NCI-H187 treated with DMSO at 0.1 percent for 48 hours (cell line): ENCODE measurements at places on chromosomes 11 and 22.

DNA sequence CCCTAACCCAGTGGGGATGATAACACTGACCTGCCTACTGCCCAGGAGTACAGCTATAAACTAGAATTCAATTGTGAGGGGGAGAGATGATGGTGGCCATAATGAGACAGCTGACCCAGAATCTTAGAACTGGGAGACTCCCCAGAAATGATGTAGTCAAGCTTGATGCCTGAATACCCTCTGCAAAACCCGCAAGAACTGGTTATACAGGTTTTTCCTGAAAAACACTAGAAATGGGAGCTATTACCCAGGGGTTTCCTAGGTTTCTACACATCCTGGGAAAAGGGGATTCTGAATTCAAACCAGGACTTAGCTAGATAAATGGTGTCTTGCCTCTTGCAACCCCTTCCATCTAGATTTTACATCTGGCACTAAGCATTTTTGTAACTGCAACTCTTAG, 113.8 kb upstream of the NARS2 start:
- DNase-seq, result no peak

GRCh38 chr11:92500453-92500852, 275.8 kb downstream of the FAT3 start:
- no peak for DNase-seq

- DNase-seq, result peak; percentile 39
Observed at GRCh38 chr11:12167061-12168000, 56.9 kb downstream of the MICAL2 start.

DNA sequence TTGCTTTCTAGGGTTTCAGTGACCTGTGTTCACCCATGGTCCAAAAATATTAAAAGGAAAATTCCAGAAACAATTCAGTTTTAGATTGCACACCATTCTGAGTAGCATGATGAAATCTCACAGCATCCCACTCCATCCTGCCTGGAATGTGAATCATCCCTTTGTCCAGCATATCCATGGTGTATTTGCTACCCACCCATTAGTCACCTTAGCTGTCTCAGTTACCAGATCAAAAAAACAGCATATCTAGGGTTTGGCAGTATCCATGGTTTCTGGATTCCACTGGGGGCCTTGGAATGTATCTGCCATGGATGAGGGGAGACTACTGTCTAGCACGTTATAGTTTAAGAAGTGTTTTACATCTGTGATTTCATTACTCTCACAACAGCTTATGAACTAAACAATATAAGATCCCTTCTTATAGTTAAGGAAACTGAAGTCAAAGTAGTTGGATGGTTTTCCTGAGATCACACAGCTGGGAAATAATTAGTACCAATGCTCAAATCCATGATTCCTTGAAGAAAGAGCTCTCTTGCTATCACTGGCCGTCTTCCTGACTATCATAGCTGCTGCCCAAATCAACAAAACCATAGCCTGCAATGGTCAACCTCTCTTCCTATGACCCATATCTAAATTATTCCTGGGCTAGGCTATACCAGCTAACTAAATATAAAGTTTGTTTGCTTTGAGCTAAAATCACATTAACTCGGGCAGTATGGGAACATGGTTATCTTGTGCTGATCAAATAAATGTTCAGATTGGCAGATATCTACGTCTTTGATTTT, 122.6 kb downstream of the MICAL2 start:
- DNase-seq, result no peak

DNA sequence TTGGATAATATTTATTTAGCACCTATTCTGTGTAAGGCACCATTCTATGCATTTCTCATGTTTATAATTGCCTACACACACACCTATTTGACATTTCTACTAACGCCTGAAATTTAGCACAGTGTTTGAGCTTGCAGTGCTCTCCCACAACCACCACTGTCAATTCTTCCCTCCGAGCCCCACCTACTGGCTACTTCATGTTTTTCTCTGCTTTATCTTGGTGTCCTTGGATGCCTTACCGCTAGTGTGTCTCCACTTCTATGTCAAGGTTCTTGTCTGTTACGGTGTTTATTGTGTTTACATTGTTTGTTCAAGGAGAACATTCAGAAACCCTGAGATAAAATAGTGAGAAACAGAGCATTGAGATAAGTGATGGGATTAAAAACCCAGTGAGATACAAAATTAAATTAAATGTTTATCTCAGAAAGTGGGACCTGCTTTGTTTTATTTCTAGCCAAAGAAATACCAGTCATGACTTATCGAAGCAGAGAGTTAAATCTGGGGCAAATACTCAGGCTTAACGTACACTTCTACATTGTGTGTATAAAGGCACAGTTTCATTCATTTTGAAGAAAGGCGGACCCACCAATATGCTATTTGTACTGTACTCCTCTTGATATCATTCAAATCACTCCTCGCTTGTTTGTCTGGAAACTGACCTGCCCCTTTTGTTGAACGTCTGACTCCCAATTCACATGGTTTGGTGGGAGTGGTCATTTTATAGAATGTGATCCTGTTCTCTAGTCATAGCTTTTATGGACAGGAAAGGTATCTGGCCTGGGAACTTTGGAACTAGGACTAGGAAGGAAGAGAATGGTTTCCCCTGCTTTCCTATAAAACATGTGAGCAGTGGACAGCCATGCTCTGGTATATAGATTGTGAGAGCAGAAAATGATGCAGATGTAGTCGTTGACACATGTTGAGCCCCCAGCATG, 39.2 kb upstream of the SLC36A4 start:
- no peak for DNase-seq

- DNase-seq, result no peak
Observed at GRCh38 chr22:31100762-31101525, 6.4 kb downstream of the SELENOM start.

GRCh38 chr11:130601764-130602460, 153.5 kb downstream of the ADAMTS15 start:
- DNase-seq, result no peak

GRCh38 chr11:36598051-36598450, at the start of gene RAG2:
TSS of gene RAG2 (minus strand) at chr11:36598236. CDS start at chr11:36594168, 4,068 bp downstream.
- no peak for DNase-seq

DNA sequence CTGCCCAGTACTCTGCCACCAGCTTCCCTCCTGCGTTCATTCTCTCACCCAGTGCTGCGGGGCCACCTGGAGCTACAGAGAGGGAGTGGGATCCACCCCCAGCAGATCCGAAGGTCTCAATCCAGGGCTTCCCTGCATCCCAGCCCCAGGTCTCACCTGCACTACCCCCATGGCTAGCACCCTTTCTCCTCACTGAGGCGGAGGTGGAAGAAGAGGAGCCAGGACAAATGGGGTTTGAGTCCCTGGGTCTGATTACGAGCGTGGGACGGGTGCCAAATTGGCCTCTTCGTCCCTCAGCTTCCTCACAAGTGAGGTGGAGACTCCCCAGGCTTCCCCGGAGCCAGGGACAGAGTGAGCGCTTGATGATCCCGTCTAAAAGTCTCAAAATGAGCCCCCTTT, 64.2 kb downstream of the NFAM1 start:
- no peak for DNase-seq

DNA sequence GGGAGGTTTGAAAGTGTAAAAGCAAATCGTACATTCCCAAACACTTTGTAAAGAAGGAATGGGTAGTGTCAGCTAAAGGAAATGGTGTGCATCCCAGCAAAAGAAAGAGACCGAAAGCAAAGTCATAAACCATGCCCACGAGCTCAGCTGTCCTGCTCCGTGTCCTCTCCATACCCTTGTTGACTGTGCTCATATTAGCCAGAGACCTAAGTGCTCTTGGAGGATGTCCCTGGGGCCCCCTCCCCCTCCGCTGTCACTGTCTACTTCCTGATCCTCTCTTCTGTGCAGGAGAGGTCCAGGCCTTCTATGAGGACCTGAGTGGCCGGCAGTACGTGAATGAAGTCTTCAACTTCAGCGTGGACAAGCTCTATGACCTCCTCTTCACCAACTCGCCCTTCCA, 46.1 kb downstream of the SCN3B start:
- no peak for DNase-seq

- no peak for DNase-seq
Observed at GRCh38 chr11:117134431-117134830, 9.7 kb upstream of the PAFAH1B2 start.

GRCh38 chr11:122717264-122717867, 61.8 kb downstream of the UBASH3B start:
- DNase-seq, result no peak

DNA sequence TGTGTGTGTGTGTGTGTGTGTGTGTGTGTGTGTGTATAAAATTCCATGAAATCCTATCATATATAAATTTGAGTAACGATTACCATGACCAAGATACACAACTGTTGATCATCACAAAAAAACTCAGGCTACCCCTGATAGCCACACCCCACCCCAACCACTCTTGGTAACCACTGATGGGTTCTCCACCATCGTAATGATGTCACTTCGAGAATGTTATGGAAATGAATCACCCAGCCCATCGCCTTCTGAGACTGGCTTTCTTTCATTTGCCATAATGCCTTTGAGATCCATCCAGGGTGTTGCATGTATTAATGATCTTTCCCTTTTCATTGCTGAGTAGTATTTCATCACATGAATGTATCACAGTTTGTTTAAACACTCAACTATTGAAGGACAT, 496.0 kb downstream of the MIAT start:
- no peak for DNase-seq

DNA sequence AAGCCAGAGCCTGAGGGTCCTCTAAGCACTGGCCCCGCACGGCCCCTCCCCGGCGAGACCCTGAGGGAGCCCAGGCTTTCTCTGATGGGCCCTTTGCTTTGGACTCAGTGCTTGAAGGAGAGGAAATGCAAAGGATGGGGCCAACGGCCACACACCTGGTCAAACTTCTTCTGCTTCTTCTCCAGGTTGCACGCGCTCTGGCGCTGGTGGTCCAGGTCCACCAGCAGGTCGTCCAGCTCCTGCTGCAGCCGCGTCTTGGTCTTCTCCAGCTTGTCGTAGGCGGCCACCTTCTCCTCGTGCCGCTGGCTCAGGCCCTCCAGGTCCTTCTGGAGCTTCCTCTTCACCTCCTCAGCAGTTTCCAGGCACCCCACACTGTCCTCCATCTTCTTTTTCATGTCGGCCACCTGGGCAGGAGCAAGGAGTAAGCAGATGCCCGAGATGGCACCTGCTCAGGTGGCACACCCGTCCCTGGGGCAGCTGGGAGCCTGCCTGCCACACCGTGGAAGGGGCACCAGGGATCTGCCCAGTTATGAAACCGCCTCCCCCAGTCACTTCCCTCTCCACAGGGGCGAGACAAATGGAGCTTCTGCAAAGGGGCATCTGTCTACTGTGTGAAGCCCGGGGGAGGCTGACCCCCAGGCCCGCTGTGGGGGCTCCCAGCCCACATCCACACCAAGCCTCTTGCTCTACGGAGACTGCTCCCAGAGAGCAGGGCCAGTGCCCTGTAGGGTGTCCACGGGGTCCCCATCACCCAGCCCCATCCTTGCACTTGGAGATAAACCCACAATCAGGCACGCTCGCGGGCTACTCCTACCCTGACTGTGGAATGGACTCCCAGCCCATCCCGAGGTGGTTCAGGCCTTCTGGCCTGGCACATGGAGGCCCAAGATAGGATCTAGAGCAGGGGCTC, 39.2 kb downstream of the APOL1 start:
- no peak for DNase-seq

GRCh38 chr22:26689513-26690301, 32.3 kb downstream of the MIAT start:
- DNase-seq, result no peak

DNA sequence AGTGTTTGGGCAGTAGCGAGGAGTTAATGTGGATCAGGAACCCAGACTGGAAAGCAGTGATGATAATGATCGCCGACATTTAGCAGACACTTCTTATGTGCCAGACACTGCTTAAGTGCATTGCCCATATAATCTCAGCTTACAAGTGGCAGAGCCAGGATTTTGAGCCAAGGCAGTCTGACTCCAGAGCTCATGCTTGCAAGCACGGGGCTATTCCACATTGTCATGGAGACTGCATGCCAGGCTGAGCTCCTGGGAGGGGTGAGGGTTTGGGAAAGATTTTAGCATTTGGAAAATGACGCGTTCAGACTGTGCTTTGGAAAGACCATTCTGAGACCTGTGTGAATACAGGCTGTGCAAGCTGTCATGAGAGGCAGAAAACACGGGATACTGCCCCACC, 302.7 kb downstream of the DDX10 start:
- no peak for DNase-seq

- DNase-seq, result no peak
Observed at GRCh38 chr11:118909619-118910308, 16.0 kb downstream of the BCL9L start.

GRCh38 chr11:111322534-111322933, 24.2 kb downstream of the POU2AF3 start:
- no peak for DNase-seq

GRCh38 chr11:121321614-121322243, 29.2 kb downstream of the SC5D start:
- peak; percentile 9 for DNase-seq

DNA sequence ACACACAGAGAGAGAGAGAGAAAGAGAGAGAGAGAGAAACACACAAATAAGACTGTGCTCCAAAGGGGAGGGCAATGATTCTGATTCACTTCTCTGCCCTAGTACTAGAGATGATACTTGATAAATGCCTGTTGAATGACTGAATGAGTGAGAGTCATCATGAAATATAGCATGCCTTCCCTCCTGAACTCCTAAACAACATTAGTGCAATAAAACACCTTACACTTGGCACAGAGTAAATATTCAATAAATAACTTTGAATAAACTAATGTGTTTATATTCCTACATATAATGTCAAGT, 511.2 kb upstream of the RAG2 start:
- DNase-seq, result no peak

GRCh38 chr22:43925433-43926348, 2.1 kb downstream of the PNPLA3 start:
- DNase-seq, result no peak

GRCh38 chr11:122095681-122096262, 20.2 kb downstream of the BLID start:
- peak; percentile 20 for DNase-seq

DNA sequence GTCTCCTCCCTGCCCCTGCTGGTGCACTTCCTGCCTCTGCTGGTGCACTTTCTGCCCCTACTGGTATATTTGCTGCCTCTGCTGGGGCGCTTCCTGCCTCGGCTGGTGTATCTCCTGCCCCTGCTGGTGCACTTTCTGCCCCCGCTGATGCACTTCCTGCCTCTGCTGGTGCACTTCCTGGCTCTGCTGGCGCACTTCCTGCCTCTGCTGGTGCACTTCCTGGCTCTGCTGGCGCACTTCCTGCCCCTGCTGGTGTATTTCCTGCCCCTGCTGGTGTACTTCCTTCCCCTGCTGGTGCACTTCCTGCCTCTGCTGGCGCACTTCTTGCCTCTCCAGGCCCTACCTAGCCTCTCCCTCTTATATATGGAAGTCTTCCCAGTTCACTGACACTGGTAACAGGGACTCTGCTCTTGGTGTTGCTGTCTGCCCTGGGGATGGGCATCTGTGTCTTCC, 10.1 kb downstream of the MTFP1 start:
- DNase-seq, result no peak
